Uterus (tissue), 4 donors: ENCODE measurements at places on chromosomes 1 and 21. TPM values are rescaled to one million over a fixed set of nuclear protein-coding genes. Genes with fewer than 3 reads are reported as not detected.

- DNase-seq: no peak
- H3K4me3 ChIP-seq: peak overlapping the region; percentile 71
- no peaks in the 10 kb centered on the region for H3K27me3 ChIP-seq
- no peaks in the 10 kb centered on the region for H3K4me1 ChIP-seq
- H3K36me3 ChIP-seq: no peaks in the 10 kb centered on the region
- H3K27ac ChIP-seq: peak overlapping the region; percentile 94
Measured at GRCh38 chr1:151048645-151049032, 1.1 kb downstream of the C1orf56 start.

- no peak overlapping the region for H3K4me3 ChIP-seq
- no peaks in the 10 kb centered on the region for H3K27me3 ChIP-seq
Measured at GRCh38 chr1:180571060-180571831, 12.5 kb downstream of the OVAAL start.

DNA sequence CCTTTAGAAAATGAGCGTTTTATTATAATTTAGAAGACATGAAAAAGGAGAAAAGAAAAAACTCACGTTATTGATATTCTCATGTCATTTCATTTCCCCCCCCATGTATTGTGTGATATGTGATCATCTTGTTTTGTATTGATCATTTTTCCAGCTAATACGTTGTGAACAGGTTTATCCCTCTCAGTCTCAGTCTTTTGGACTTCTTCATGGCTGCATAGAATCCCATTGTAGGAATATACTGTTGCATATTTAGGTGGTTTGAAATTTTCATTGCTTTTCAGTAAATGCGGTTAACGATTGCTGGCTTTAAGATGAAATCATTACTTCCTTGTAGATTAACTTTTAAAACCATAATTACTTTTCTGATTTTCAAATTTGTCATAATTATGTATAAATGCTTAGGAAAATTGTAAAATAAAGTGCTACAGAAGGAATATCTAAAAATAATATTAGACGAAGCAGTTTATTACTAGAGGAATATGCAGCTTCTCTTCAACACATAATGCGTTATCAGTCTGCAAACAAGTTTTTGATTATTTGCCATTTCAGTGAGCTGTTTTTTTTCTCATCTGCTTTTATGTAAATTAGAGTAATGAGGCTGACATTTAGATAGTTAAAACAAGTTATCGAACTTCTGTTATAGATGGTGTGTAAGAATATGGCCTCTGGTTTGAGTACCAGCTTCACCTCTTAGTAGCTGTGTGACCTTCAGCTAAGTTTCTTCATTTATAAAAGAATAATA is 1.8 kb downstream of the SON start:
- no peaks in the 10 kb centered on the region for H3K36me3 ChIP-seq
- peak overlapping the region; percentile 95 for H3K4me3 ChIP-seq

- H3K27me3 ChIP-seq: no peaks in the 10 kb centered on the region
- peak overlapping the region; percentile 27 for H3K4me3 ChIP-seq
- no peaks in the 10 kb centered on the region for H3K36me3 ChIP-seq
- no peaks in the 10 kb centered on the region for H3K4me1 ChIP-seq
Measured at GRCh38 chr1:245953876-245954660, 553.0 kb downstream of the SMYD3 start.

DNA sequence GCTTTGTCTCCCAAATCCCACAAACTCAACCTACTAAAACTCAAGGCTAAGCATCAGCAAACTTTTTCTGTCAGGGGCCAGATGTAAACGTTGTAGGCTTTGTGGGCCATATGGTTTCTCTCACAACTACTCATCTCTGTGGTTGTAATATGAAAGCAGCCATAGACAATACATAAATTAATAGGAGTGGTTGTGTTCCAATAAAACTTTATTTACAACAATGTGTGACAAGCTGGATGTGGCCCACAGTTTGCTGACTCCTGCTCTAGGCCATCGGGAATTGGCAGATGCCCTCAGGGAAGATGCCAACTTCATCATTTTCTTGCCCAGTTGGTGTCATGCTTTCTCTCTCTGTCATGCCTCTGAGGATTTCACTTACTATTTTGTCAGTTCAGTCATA is 17.5 kb upstream of the ERRFI1 start:
- no peaks in the 10 kb centered on the region for H3K36me3 ChIP-seq
- H3K27ac ChIP-seq: no peak overlapping the region
- H3K4me1 ChIP-seq: no peaks in the 10 kb centered on the region
- no peak for DNase-seq
- no peaks in the 10 kb centered on the region for H3K27me3 ChIP-seq
- no peak overlapping the region for H3K4me3 ChIP-seq

DNA sequence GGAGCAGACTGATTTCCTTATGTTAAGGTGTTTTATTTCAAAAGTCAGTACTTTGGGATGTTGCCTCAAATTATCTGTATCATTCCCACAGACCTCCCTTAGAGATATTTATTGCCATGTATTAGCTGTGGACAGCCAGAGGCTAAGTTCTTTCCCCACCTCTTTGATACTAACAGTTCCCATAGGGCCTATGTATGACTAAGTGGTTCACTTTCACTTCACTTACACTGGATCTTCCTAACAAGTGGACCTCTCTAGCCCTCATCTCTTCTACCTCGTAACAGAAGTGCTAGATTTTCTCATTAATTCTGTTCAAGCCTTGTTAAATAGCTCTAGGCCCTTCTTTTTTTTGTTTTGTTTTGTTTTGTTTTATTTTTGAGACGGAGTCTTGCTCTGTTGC is 6.2 kb downstream of the TRAF5 start:
- H3K27me3 ChIP-seq: no peaks in the 10 kb centered on the region
- H3K36me3 ChIP-seq: no peaks in the 10 kb centered on the region
- H3K4me3 ChIP-seq: no peak overlapping the region
- H3K4me1 ChIP-seq: no peaks in the 10 kb centered on the region
- no peak for DNase-seq

DNA sequence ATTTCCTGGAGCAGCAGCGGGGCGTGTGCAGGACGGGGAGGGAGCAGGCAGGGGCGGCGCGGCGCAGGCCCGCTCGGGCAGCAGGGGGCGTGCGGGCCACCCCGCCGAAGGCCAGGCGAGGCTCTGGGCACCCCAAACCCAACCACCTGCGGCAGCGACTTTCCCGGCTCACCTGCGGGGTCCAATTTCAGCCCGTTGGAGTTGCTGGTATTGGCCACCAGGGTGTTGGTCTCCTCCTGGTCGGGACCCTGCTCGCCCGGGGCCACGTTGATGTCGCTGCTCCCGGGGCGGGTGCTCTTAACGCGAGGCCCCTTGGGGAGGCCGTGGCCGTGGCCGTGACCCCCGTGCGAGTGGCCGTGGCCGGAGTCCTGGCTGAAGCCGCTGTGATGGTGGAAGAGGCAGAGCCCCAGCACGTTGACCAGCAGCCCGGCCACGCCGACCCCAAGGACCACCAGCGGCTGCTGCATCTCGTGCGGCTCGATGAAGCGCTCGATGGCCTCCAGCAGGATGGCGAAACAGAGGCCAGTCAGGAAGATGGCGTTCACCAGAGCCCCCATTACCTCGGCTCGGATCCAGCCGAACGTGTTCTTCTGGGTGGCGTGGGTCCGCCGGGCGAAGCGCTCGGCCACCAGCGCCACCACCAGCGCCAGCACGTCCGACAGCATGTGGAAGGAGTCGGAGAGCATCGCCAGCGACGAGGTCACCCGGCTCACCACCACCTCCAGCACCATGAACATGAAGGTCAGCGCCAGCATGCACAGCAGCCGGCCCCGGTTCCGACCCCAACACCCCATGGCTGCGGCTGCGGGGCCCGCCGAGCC is 932 bp downstream of the SLC30A1 start:
- peak overlapping the region; percentile 98 for H3K27ac ChIP-seq
- H3K4me1 ChIP-seq: no peaks in the 10 kb centered on the region
- peak; percentile 69 for DNase-seq
- H3K4me3 ChIP-seq: peak overlapping the region; percentile 60

COL24A1 gene
- not detected for total RNA-seq

AMIGO1 gene
- 1.0 TPM for total RNA-seq
